ENCODE measurements at places on chromosomes 4 and X.

DNA sequence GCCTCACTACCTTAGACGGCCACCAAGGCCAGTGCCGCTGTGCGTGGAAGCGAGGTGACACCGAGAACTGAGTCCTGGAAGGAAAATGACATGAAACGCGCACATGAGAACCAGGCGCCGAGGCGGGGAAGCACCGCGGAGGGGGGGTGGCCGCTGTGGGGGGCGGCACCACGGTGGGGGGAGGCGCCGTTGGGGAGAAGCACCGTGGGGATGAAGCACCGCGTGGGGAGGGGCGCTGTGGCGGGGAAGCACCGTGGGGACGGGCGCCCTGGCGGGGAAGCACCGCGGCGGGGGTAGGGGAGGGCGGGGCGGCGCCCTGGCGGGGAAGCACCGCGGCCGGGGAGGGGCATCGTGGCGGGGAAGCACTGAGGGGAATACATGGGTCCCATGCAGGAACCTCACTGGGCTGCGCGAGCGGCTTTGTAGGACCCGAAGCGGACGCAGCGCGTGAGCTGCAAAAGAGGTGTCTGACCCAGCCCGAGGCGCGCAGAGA is 28.0 kb downstream of the PPP2R3B start:
- DNase-seq: no peak

GRCh38 chrX:119067023-119067739 is 5.6 kb upstream of the CT47C1 start:
- peak; percentile 4 for DNase-seq

GRCh38 chr4:40121515-40121914 is 64.9 kb downstream of the N4BP2 start:
- DNase-seq: no peak

GRCh38 chr4:79632114-79632513 is 224.1 kb upstream of the GK2 start:
- no peak for DNase-seq

DNA sequence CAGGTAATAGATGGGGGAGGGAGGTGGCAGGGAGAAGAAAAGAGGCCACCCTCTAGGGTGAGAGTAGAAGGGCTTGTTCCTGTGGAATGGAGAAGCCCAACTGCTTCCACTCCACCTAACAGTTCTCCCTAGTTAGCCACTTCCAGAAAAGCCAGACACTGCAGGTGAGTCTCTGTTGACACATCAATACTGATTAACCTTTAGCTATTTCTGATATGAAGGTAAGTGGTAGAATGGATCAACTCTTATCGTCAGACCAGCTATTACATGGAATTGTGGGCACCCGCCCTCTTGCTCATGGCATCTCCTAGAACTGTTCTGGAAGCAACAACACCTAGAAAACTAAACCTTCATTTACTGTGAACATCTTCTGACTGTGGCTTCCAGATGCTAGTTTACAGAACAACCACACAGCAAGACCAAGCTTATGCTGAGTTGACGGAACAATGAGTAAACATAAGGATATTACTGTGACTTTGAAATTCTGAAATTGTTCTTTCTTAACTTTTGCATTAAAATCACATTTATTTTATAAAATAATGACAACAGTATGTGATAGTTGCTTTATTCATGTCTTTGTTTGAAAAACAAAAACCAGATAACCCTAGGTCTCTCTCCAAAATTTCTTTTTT is 44.7 kb downstream of the ANXA3 start:
- no peak for DNase-seq

All from HepG2 (cell line).